ENCODE measurements at places on chromosomes 7 and 10. TPM values are rescaled to one million over a fixed set of nuclear protein-coding genes. Genes with fewer than 3 reads are reported as not detected.

DNA sequence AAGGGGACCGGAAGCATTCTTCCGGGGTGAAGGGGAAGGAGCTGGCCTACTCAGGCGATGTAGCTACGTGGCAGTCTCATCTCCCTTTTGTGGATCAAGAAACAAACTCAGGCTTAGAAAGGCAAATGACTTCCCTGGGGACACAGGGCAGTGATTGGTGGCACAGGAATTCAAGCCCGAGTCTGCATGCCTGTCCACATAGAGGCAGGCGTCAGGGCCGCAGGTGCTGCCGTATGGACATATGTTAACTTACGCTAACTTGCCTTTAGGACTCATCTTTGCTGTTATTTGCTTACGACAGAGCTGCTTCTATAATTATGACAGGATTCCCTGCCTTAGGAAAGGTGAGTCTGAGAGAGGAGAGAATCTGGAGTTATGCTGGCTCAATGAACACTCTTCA lies 42.3 kb upstream of the KLF6 start:
- no peak for DNase-seq

The FAM24A gene
- not detected for total RNA-seq

GRCh38 chr10:20466731-20467130 lies 430.4 kb downstream of the NEBL start:
- DNase-seq = no peak

The STEAP4 gene
- not detected for total RNA-seq

GRCh38 chr7:26349005-26349915 lies 57.6 kb downstream of the SNX10 start:
- no peak for DNase-seq

GRCh38 chr10:89470628-89471027 lies 56.3 kb downstream of the IFIT5 start:
- no peak for DNase-seq

DNA sequence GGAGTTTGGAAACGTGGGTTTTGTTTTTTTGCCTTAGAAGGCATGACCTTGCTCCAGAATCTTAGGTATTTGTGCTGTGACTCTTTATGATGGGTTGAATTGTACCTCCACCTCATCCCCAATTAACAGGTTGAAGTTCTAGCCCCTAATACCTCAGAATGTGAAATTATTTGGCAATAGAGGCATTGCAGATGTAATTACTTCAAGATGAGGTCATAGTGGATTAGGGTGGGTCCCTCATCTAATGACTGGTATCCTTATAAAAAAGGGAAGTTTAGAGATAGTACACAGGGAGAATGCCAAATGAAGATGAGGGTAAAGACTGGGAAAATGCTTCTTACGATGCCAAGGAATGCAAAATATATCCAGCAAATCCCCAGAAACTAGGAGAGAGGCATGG lies 3.0 kb upstream of the FAM200A start:
- no peak for DNase-seq

DNA sequence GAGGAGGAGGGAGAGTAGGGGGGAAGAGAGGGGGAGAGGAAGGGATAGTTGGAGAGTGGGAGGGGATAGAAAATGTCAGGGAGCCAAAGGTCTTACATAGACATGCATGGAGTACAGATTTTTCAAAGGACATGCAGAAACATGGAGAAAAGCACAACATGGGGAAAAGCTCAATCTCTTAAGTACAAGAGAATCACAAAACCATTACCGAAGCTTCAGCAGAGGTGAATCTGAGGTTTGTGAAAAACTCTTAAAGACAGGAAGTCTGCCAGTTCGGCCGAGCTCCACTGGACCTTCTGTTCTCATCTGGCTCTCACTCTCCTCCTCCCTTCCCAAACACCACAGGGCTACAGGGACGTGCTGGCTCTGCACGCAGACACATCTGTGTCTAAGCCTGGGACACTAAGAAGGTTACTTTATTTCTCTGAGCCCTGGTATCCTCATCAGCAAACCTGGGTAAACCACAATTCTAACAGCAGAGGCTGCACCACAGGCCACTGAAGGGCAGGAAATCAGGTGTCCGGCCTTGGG lies 133.9 kb downstream of the COBL start:
- no peak for DNase-seq

The PPA1 gene
- total RNA-seq = 69.3 TPM

GRCh38 chr10:33412653-33413361 lies 78.3 kb upstream of the NRP1 start:
- DNase-seq = no peak

- DNase-seq = no peak
Measured at GRCh38 chr7:117251687-117252086, 71.2 kb downstream of the WNT2 start.

The FFAR4 gene
- not detected for total RNA-seq
